Dorsolateral prefrontal cortex (tissue), 122 donors: ENCODE measurements at places on chromosomes 13 and 19.

DNA sequence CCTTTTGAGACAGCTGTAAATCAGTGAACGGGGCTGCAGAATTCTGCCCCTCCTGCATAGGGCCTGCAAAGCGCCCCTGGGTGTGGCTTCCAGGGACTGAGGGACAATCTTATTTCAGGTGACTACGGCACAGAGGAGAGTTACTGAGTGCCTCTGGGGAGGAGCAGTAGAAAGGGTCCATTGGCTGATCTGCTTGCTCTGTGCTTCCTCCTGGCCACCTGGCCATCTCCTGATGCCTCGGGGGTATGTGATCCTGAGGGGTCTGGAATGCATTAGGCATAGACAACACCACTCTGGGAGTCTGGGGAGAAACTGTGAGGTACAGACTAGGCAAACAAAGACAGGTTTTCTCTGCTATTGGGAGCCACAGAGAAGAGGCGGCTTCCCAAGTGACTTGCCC lies 2.8 kb downstream of the KCTD15 start:
- no peak for DNase-seq

DNA sequence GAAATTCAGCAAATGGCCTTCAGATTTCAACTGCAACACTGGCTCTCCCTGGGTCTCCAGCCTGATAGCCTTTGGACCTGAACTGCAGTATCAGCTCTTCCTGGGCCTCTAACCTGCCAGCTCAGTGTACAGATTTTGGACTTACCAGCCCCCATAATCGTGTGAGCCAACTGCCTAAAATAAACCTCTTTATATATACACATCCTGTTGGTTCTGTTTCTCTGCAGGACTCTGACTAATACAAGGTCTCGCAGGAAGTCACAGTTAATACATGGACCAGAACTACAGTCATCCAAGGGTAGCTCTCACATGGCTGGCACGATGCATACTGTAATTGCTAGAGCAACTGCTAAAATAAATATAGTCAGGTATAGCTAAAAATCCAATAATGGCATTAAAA lies 85.1 kb downstream of the KATNAL1 start:
- DNase-seq: no peak

GRCh38 chr19:18856385-18857126 lies 24.8 kb downstream of the UPF1 start:
- peak; percentile 85 for DNase-seq

GRCh38 chr19:19366434-19367396 lies 38.8 kb upstream of the GATAD2A start:
- peak; percentile 35 for DNase-seq

DNA sequence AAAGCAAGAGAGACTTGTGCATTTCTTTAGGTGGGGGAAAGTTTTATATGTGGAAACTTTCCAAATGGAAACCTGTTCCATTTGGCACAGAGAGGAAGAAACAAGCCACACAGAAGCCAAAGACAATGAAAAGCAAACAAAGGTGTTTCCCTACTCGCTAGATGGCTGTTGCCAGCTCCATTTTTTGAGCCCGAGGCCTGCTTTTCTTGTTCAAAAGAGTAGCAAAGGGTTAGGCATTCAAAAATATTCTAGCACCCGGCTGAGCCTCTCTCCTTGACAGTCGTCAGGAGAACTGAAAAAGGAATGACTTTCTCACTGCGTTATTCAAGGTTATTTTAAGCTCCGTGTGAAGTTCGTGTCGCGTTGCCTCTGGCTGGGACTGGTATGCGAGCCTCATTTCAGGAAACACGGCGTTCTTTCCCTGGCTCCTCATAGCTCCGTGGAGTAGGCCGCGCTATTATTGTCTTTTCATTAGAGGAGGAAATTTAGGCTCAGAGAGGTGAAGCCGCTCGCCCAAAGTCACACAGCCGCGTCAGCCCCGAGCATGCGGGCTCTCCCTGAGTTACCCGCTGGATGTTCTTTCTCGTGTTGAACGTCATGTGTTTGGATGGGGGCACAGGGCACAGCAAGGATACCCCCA lies 7.6 kb downstream of the TRPM4 start:
- no peak for DNase-seq

DNA sequence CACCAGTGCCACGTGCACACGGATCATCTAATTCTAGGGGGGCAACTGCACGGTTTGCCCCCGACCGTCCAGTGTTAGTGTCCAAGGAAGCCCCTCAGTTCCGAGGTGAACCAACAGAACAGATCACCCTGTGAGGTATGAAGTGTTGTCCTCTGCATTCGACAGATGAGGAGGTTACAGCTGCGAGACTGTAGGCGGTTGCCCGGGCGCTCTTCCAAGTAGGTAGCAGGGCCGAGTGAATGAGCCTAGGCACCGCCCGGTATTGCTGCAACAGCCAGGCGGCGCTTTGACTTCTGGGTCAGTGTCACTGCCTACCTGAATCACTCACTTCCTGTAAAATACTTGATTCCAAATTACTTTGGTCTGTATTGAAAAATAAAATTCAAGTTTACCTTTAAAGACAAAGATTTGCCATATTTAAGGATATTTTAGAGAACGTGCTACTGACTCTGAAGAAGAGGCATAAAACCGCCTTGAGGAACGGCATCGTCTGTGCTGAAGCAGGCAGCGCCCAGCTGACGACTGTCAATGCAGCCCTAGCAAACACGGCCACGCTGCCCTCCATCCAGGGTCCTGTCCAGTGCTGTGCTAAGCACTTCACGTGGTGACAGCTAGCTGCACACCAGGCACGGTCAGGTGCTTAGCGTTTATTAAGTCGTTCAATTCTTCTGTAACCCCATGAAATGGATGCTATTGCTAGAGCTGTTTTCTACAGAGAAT lies 19.3 kb upstream of the RASA3 start:
- no peak for DNase-seq
